Activated T-cell treated with anti-CD3 and anti-CD28 coated beads for 4 hours (primary cell): ENCODE measurements at places on chromosomes 3 and 15.
A peak's percentile ranks its signal among the peaks of the same experiment; 100 is the strongest.

DNA sequence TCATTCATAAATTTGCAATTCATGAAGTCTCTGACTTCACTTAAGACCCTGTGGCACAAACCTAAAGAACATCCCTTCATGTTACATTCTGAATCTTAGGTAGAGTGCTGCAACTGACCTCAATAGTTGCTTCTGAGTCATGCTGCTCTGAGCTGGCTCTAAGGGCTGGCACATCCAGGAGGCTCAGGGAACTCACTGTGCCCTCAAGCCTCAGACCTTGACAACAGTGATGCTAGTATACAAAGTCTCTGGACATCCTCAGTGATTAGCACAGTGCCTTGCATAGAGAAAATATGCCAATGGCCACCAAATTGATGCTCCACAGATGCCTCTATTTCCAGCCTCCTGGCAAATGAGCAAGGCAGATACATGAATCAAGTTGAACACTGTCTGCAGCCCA lies 740.9 kb upstream of the LMCD1 start:
- DNase-seq, result no peak

- DNase-seq, result no peak
Observed at GRCh38 chr15:82051664-82052063, 5.8 kb upstream of the MEX3B start.

DNA sequence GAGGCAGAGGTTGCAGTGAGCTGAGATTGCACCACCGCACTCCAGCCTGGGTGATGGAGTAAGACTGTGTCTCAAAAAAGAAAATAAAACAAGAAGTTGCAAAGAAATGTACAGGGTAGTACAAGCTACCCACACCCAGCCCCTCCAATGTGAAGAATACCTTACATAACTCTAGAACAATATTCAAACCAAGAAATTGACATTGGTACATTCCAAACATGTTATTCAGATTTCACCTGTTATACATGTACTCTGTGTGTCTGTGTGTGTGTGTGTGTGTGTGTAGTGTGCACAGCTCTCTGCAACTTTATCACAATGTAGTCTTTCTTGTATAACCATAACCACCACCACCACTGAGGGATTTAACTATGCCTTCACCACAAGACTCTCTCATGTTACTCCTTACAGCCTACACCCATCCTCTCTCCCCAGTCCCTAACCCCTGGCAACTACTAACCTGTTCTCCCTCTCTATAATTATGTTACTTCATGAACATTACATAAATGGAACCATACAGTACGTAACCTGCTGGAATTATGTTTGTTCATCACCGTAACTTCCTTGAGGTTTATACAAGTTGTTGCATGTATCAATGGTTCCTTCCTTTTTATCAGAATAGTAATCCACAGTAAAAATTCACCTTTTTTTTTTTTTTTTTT lies 16.2 kb upstream of the TJP1 start:
- DNase-seq, result no peak

GRCh38 chr3:158539414-158540014 lies 31.5 kb upstream of the MLF1 start:
- peak; percentile 22 for DNase-seq

DNA sequence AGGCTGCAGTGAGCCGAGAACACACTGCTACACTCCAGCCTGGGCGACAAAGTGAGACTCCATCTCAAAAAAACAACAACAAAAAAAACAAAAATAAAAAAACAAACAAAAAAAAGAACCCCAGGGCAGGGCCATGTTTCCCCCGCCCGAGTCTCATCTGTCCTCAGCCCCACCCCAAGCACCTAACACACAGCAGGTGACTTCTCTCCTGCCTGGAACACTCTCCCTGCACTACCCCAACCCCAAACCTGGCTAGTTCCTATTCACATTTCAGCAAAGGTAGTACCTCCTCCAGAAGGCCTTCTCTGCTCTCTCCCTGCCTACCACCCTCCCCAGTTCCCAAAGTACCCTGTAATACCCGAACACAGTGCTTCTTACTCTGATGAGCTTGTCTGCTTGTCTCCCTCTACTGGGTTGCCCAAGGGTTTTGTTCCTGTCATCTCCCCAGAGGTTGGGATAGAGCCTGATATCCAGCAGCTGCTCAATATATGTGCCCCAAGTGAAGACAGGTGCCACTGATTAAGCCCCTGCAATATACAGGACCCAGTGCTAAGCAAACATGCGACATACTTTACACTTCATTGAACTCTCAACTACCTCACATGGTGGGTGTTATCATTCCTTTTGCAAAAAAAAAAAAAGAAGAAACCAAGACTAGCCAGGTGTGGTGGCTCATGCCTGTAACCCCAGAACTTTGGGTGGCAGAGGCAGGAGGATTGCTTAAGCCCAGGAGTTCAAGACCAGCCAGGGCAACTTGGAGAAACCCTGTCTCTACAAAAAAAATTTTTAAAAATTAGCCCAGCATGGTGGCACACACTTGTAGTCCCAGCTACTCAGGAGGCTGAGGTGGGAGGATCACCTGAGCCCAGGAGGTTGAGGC lies 103.6 kb downstream of the DAPK2 start:
- no peak for DNase-seq

- no peak for DNase-seq
Observed at GRCh38 chr3:27596334-27596841, 112.2 kb upstream of the SLC4A7 start.

- no peak for DNase-seq
Observed at GRCh38 chr3:11245276-11245675, 26.9 kb upstream of the ATG7 start.

DNA sequence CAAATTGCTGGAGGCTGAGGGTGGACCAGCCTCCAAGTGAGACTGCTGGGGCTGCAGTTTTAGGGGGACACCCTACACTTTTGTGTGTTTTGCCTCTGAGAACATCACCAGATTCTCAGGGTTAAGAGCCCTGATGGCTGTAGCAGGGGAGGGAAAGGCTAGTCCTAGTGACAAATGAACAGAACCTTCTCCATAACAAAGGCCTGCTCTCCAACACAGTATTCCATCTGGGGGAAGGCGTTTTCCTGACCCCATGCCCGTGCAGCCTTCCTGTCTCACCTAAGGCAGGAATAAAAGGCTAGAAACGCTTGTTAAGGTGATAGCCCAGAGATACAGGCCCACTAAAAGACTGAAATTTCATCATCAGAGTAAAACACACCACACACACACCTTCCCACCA lies 50.2 kb upstream of the NSMCE3 start:
- no peak for DNase-seq

DNA sequence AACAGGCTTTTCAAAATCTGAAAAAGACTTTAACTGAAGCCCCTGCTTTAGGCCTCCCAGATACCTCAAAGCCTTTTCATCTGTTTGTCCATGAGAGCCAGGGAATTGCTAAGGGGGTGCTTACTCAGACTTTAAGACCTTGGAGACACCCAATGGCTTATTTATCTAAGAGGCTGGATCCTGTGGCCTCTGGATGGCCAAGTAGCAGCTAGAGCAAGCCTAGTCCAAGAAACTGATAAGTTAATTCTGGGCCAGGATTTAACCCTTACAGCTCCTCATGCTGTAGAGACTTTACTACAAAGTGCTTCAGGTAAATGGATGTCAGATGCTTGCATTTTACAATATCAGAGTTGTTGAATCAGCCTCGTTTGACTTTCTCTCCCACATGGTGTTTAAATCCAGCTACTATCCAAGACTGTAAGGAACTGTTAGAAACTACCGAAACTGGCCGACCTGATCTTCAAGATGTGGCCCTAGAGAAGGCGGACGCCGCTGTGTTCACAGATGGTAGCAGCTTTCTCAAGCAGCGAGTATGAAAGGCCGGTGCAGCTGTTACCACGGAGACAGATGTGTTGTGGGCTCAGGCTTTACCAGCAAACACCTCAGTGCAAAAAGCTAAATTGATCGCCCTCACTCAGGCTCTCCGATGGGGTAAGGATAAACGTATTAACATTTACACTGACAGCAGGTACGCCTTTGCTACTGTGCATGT lies 3.3 kb downstream of the DET1 start:
- DNase-seq, result no peak

DNA sequence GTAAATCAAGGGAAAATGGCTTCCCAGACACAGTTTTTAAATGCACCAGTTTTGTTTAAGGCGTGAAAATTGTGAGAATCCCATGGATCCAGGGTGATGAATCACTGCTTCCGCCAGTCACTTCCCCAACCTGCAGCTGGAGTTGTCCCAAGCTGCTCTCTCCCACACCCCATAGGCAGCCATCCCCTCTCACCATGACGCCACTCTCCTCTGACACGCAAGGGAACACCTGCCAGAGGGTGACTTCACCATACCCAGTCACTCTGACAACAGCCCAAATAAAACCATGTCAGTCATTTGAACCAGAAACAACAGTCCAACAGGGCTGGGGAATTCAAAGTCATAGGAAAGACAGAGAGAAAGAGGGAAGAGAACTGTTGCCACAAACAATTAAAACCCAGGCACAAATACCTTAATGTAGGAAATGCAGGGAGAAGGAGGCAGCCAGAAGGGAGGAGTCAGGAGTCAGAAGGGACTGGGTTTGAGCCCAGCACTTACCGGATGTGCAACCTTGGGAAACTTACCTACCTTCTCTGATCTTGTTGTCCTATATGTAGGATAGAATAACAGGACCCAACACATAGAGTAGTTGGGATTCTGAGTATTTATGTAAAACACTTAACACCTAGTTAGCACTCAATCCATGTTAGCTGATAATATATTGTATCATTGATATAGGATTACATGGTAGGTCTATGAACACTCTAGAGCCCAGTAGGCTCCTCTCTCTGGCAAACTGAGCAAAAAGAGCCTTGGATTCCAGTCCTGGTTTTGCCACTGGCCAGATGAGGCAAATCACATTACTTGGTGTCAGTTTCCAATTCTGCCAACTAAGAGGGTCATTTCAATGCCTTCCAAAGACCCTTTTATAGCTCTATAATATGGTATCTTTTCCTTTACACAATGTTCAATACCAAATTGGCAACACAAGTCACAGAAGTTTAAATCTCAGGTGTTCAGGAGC lies 326.3 kb upstream of the ICE2 start:
- DNase-seq, result no peak
